ENCODE measurements at places on chromosomes 6 and 20.

- DNase-seq, result no peak
These were observed 30.5 kb downstream of the SLC9A8 start for GRCh38 chr20:49843139-49843538.

DNA sequence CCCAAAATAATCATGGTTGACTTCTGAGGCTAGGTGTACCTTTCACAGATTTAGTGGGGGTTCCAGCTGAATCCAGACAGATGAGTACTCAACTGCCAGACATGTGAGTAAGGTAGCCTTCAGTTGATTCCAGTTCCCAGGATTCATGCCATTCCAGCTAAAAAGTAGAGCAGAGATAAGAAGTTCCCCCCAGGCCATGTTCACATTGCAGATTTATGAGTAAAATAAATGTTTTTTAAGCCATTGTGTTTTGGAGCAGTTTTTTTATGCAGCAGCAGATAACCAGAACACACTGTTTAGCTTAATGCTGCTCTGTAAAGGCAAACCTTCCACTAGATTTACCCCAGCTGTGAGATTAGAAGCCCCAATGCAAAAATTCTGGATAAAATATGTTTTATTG, 245.0 kb downstream of the RFPL4B start:
- DNase-seq, result no peak

DNA sequence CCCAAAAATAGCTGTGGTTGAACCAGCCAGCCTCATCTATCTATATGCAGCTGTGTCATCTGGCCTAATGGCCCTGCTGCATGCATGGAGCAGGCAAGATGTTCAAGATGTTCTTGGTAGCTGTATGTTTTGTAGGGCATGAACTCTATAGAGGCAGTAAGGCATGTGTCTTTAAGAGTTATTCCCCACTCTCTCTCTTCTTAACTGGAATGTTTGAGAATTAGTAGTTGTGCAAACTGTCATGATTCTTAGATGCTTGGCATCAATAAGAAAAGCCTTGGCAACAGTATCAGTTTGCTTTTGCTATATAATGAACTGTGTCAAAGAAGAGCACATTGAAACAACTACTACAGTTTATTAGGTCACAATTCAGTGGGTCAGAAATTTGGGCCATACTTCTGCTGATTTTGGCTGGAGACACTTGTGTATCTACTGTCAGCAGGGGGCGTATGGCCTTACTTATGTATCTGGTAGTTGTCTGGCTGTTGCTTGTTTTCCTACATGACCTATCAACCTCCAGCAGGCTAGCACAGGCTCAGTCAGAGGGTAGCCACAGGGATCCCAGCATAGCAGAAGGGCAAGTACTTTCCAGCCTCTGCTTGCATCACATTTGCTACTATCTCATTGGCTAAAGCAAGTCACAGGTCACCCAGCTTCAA, 56.1 kb upstream of the LAMP5 start:
- peak; percentile 4 for DNase-seq

DNA sequence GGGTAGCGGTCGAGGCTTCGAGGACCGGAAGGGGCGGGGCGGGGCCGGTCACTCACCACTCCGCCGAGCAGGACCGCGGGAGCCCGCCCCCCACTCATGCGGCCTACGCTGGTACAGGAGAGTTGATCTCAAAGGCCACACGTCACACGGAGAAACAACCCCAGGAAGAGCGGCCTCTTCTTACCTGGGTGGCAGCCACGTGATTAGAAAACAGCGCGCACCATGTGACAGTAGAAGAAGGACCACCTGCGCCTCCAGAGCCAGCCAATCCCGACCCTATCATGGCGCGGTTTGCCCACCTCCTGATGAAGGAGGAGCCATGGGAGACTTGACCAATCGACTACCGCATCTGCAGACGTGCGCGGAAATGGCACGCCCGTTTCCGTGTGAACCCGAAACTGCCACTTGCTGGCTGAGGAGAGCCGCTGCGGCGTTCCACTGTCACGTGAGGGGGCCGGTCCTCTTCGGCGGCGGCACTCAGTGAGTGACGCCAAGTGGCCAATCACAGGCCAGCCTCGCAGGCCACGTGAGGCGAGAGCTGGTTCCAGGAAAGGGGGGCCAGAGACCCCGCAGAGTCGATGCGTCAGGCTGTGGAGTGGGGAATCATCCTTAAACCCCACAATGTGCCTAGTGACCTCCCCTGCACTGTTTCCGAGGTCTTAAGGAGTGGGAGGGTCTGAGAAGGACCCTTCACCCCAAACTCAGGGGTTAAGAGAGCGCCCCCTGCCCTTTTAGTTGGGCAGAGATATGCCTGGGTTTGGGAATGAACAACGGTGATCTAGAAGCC, at the start of gene CUTA:
Gene CUTA (minus strand): TSS at position 205 of the 787 bp plus-strand sequence. CDS start 107 bp downstream, at position 98.
- DNase-seq, result peak; percentile 100

DNA sequence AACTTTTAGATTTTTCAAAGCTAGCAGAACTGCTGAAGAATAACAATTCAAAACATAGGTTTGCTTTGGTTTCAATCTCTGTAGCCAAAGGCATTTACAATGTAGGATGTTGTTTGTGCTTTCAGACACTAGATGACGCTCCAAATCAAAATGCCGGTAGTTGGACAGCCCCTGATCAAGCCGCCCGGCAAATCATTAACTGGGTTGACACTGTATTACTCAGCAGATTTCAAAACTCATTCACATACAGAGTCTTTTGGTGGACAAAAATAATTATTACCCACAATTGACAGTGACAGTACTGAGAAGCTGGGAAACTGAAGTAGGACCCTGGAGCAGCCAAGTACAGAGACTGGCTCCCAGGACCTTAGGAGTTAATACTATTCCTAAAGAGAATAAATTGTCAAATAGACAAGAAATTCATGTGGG, 21.3 kb upstream of the HFE start:
- DNase-seq, result peak; percentile 91

- no peak for DNase-seq
These were observed 11.0 kb upstream of the FBXL4 start for GRCh38 chr6:98958776-98959175.

GRCh38 chr6:55276745-55277530, 50.3 kb upstream of the GFRAL start:
- DNase-seq, result peak; percentile 32

Data from erythroblast (primary cell).